Foreskin melanocyte (primary cell): ENCODE measurements at places on chromosomes 3 and 15.

- no peak for DNase-seq
These were observed 170.3 kb downstream of the NSMCE3 start for GRCh38 chr15:29099131-29099880.

DNA sequence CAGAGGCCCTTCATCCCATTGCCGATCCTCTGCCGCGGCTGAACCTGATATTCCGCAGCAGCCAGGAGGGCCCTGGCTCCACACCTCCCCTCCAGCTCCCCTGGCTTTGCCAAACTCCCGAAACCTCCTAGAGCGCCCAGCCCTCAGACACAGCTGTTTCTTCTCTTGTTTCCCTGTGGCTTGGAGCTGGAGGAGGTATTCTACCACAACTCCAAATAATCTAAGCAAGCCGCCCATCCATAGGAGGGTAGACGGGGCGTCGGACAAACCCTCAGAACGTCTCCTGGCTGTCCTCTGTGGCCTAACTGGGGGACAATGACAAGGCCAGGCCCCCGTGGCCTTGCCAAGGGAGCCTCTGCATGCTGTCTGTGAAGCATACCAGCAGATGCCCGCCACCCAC is 10.4 kb downstream of the PLA2G4D start:
- no peak for DNase-seq

GRCh38 chr3:33664195-33664594 is 53.9 kb downstream of the CLASP2 start:
- no peak for DNase-seq

DNA sequence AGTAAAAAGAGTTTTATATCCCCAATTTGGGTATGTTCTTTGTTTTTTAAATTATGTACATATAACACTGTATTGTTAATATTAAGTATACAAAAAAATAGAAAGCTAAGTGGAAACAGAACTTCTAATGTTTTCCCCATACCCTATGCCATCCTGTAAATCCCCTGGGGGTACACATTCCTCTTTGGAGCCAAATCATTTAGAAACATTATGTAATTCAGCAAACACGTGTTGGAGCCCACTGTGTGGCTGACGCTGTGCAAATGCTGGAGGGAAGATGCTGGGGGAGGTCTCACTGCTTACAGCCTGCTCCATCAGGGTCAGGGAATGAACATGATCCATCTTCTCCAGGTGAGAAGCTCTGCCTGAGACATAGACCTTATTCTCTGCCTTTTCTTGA is 52.8 kb downstream of the CRTC3 start:
- peak; percentile 52 for DNase-seq

- DNase-seq, result no peak
These were observed 62.4 kb upstream of the SIAH2 start for GRCh38 chr3:150825192-150825915.

DNA sequence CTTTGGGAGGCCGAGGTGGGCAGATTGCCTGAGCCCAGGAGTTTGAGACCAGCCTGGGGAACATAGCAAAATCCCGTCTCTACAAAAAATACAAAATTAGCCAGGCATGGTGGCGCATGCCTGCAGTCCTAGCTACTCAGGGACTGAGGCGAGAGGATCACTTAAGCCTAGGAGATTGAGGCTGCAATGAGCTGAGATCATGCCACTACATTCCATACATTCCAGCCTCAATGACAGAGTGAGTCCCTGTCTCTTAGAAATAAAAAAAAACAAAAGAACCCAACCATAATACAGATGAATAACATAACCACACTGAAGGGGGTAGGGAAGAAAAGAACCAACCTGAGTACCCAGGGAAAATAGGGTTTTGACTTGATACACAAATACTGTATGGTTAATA is 19.7 kb upstream of the CGNL1 start:
- no peak for DNase-seq

- DNase-seq, result no peak
These were observed 28.6 kb downstream of the SOX14 start for GRCh38 chr3:137792626-137793271.

- DNase-seq, result no peak
These were observed 17.4 kb downstream of the HEMK1 start for GRCh38 chr3:50586763-50587070.

DNA sequence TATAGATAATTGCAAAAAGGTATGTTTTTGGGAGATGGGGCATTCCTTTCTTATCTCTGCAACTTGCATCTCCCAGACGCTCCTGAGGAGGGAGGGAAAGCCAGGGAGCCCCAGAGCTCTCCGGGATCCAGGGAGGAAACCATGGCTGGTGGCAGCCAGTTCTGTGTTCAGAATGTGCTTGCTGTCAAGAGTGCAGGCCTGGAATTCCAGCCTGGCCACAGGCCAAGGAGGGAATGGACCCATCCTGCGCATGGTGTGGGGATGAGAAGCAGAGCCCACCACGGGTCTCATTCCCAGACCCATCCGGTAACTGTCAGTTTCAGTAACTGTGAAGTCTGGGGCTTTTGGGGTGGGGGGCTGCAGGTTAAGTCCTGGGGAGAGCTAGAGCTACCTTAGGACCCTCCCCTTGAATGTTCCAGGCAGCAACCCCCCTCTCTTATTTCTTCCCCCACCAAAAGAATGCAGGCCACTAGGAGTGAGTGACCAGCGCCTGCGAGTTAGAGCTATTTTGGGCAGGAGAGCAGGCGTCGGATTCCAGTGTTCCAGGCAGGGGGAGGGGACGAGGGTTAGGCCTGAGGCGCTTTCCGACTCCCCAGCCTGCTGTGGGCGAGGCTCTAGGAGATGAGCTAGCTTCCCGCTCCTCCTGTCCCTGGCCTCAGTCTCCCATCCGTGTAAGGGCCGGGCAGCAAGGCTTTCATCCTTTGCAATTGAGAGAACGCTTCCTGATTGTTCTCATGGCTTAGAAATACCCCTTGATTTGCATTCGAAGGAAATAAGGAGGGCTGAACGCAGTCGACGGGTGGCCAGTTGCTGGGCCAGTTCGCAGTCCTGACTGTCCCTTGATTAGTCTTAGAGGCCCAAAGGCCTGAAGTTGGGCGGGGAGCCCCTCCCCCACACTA is 781 bp upstream of the DAG1 start:
- peak; percentile 82 for DNase-seq

GRCh38 chr15:74214324-74215021 is 11.9 kb upstream of the STRA6 start:
- DNase-seq, result no peak

DNA sequence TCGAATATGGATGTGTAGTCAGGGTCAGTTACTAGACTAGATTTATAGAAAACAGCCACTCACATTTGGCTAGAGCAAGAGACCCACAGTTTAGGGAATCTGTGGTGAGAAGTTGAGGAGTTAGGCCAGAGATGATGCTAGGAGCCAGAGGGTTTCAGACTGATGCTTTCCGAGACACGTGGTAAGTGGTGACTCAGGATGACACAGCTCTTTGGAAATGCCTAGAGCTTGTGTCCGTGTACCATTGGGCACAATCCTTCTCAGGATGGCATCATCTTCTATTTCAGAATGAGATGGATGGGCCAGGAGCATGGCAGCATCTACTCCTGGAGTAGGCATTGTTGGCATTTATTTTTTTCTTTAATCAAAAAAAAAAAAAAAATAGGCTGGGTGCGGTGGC is 28.5 kb downstream of the PTPRG start:
- no peak for DNase-seq

DNA sequence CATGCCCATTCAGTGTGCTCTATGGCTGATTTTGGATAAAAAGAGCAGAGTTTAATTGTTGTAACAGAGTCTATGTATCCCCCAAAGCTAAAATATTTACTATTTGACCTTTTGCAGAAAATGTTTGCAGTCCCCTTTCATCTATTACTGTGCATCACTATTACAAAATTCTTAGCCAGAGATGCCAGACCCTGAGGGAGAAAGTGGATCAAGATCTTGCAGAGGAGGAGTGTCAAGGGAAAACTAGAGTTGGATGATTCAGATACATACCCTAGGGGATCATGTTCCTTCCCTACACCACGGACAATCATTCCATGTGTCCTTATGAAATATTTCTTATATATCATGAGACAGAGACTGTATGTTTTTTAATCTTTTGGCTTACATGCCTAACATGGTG is 68.6 kb upstream of the TPRG1 start:
- peak; percentile 66 for DNase-seq

DNA sequence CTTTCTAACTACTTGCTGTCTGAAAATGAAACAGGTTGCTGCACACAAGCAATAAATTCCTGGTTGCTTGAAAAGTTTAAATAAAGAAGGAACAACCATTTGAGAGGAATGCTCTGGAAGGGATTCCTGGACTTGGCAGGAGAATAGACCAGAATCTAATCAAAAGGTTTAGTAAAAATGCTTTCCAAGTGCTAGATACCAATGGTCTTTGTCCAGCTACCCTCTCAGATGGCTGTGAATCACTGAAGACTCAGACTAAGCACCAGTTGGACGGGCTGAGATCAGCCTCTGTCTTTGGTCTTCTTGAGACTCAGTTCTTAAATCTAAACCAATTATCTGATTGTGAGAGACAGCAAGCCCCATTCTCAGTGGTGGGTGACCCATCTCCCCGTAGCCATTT is 27.7 kb upstream of the LPP start:
- DNase-seq, result no peak

GRCh38 chr3:114764056-114764492 is 383.0 kb downstream of the ZBTB20 start:
- DNase-seq, result no peak

- no peak for DNase-seq
These were observed 315.8 kb upstream of the SATB1 start for GRCh38 chr3:18740631-18741583.

- DNase-seq, result peak; percentile 16
These were observed 24.0 kb downstream of the LTF start for GRCh38 chr3:46440531-46441294.

GRCh38 chr3:17489139-17489538 is 253.3 kb downstream of the TBC1D5 start:
- DNase-seq, result no peak

- DNase-seq, result no peak
These were observed 340.3 kb downstream of the NTRK3 start for GRCh38 chr15:87916208-87916607.

GRCh38 chr15:70319466-70319865 is 221.7 kb upstream of the TLE3 start:
- no peak for DNase-seq

- no peak for DNase-seq
These were observed 4.8 kb upstream of the RFX7 start for GRCh38 chr15:56248311-56248992.

GRCh38 chr3:73137736-73138403 is 76.4 kb downstream of the EBLN2 start:
- DNase-seq, result no peak

DNA sequence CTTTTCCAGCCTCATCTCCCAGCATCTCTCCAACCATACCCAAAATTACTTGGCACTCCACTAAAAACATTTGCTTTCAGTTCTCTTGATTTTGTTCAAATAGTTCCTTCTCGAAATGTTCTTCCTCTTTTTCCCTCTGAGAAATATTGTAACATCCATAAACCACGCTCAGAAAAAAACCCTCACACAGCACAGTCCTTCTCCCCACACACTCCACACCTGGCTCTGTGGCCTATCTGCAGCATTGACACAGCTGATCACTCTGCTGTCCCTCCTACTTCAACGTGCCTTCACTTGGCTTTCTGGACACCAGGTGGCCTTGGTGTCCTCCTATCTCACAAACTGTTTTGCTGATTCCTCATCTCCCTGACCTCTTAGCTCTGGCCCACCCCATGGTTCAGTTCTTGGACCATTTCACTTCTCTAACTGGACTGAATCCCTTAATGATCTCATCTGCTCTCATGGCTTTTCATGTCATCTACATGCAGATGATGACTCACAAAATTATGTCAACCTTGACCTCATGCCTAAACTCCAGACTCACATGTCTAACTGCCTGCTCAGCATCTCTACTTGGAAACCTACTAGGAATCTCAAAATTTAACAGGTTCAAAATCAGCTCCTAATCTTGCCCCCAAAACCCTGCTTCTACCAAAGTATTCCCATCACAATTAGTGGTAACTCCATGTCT is 93.3 kb downstream of the TRIM42 start:
- DNase-seq, result no peak

- no peak for DNase-seq
These were observed 91.1 kb upstream of the FGF7 start for GRCh38 chr15:49331951-49332350.

DNA sequence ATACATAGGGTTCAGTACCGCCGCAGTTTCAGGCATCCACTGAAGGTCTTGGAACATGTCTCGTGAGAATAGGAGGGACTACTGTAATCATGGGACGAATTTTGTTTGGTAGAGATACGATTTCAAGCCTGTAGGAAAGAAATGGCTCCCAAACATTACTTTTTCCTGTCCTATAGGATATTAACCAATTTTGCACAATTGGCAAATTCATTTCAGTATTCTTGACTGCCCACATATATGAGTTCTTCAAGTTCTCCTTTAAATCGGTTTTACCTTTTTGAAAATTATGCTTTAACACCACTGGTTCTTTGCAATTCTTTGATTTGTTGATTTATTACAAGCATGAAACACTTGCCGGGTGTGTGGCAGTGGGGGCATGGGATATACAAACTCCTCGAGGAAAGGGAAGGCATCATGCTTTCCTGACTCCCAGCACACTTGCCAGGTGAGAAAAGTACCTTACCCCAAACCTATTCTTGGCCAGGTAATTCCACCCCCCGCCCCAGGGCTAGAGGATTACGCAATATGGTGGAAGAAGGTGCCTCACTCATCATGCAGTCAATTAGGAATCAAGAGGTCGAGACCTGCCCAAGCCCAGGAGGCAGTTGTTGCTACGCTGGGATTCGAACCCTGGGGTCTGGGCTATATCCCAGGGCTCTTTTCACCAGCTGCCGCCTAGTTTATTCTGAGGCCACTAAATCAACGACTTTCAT is 584 bp upstream of the LARS2 start:
- no peak for DNase-seq

DNA sequence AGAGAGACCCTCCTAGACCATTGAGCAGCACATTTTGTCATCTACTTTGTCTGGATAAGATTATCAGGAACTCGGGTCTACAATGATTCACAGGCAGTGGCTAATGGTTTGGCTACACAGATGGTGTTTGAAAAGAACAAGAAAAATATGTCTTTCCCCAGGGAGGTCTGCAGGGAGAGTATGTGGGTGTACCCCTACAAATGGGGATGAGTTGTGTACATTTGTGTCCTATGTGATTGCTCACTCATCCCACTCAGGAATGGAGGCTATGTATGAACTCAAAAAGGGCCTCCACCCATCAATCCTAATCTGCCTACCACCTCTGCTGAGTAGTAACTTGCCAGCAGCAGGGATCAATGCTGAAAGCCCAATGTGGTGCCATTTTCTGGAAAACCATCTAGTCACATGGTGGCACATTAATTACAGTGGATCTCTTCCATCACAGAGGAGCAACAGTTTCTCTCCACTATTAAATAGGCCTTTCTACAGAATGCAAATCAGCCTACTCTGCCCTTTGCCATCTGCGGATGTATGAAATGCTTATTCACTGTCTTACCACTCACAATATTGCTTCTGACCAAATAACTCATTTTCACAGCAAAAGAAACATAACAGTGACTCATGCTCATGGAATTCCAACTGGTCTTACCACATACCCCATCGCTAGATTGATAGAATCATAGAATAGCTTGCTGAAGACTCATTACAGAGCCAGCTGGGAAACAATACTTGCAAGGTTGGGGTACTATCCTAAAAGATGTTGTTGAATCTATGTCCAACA is 48.3 kb upstream of the TRIM42 start:
- DNase-seq, result peak; percentile 95

- DNase-seq, result no peak
These were observed 137.7 kb upstream of the RBMS3 start for GRCh38 chr3:29143151-29143550.

- DNase-seq, result no peak
These were observed 420.8 kb downstream of the CNTN6 start for GRCh38 chr3:1513662-1514061.

- no peak for DNase-seq
These were observed 29.9 kb upstream of the STT3B start for GRCh38 chr3:31502803-31503221.

GRCh38 chr15:73034221-73034620 is 18.0 kb upstream of the NEO1 start:
- DNase-seq, result no peak
